ENCODE measurements at places on chromosomes 7 and 10.
A peak's percentile ranks its signal among the peaks of the same experiment; 100 is the strongest.

DNA sequence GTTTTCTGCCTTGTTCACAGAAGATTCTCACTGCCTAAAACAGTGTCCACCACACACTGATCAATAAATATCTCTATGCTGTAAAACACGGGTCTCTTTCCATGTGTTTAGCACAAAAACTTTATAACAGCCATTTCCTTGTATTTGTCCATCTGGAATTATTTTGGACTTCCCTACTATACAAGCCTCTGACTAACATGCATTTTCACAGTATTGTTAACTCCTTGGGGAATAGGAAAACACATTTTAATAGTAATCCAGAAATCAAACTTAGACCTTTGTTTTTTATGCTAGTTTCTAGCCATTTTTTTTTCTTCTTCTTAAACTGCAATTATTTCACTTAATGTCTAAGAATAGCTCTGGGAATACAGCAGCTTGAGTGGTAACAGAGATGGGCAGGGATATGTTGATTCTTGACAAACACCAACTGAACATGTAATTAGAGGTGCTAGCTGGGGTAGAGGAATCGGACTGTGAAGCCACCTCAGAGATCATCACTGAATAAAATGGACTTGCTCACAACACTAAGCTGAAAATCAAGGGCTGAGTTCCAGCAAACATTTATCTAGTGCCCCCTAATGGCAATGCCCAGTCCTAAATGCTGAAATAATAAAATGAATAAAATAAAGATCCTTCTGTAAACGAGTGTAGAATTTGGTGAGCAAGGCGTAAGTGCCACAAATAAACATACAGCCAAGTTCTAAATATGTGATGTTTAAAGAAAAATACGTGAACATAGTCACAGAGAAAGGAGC lies 593.1 kb downstream of the SORCS1 start:
- no peak overlapping the region for H3K4me3 ChIP-seq
- H3K27ac ChIP-seq = no peak overlapping the region
- no peaks in the 10 kb centered on the region for H3K36me3 ChIP-seq
- peaks cover 8% of the 10 kb centered on the region for H3K4me1 ChIP-seq

- no peak for DNase-seq
- H3K27ac ChIP-seq = no peak overlapping the region
- no peak overlapping the region for H3K4me3 ChIP-seq
- H3K36me3 ChIP-seq = no peaks in the 10 kb centered on the region
- H3K27me3 ChIP-seq = peaks cover 15% of the 10 kb centered on the region
Observed at GRCh38 chr7:45581271-45581780, 7.2 kb downstream of the ADCY1 start.

DNA sequence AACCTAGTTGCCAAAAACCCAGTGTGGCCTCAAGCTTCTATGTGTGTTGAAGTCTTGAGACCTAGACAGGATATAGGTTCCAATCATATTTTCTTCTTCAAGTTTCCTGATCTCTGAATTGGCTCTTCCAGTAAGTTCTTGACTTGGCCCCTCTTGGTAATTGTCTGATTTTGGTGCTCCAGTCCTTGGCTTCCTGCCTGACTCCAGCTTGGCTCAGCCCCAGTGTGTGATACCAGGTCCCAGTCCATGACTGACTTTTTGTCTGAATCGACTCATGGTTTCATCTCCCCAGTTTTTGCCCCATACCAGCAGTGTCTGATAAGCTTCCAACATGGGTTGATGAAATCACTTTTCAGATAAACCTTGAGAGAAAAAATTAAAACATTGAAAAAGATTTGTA lies 72.3 kb downstream of the FAS start:
- no peak overlapping the region for H3K27ac ChIP-seq
- DNase-seq = peak; percentile 32
- H3K27me3 ChIP-seq = no peaks in the 10 kb centered on the region
- no peaks in the 10 kb centered on the region for H3K4me1 ChIP-seq
- no peak overlapping the region for H3K4me3 ChIP-seq

GRCh38 chr10:100802607-100803006 lies 57.2 kb downstream of the PAX2 start:
- no peak overlapping the region for H3K4me3 ChIP-seq
- peaks cover 29% of the 10 kb centered on the region for H3K27me3 ChIP-seq
- H3K36me3 ChIP-seq = no peaks in the 10 kb centered on the region
- DNase-seq = no peak

GRCh38 chr7:151744656-151745638 lies 132.0 kb downstream of the PRKAG2 start:
- H3K27me3 ChIP-seq = no peaks in the 10 kb centered on the region
- no peak overlapping the region for H3K27ac ChIP-seq
- H3K4me1 ChIP-seq = peaks cover 45% of the 10 kb centered on the region
- H3K36me3 ChIP-seq = no peaks in the 10 kb centered on the region

- H3K27ac ChIP-seq = no peak overlapping the region
- H3K4me1 ChIP-seq = peaks cover 4% of the 10 kb centered on the region
- peaks cover 82% of the 10 kb centered on the region for H3K27me3 ChIP-seq
- H3K4me3 ChIP-seq = no peak overlapping the region
- no peaks in the 10 kb centered on the region for H3K36me3 ChIP-seq
Observed at GRCh38 chr10:101217450-101218281, 11.6 kb downstream of the LBX1 start.

DNA sequence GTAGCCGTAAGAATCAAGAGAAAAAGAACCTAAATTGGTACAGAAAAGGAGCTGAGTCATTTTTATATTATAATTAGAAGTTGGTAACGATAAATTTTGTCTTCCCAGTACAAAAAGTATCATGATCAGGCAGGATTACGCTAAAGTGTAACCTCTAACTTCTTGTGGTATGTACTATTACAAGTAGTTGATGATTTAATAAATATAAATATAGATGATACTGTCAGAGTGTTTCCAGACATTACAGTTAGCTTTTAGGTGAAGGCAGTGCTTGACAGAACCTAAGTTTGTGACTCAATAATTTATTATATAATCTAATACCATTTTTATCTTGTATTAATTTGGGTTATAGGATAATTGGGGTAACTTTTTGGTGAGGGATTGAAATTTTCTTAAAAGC lies 53.4 kb downstream of the ZEB1 start:
- H3K27ac ChIP-seq = no peak overlapping the region
- DNase-seq = no peak
- no peaks in the 10 kb centered on the region for H3K36me3 ChIP-seq
- no peaks in the 10 kb centered on the region for H3K27me3 ChIP-seq

GRCh38 chr10:97069576-97070362 lies 116.0 kb downstream of the SLIT1 start:
- H3K4me1 ChIP-seq = no peaks in the 10 kb centered on the region
- no peaks in the 10 kb centered on the region for H3K36me3 ChIP-seq
- peaks cover 35% of the 10 kb centered on the region for H3K27me3 ChIP-seq

- H3K27me3 ChIP-seq = no peaks in the 10 kb centered on the region
- H3K36me3 ChIP-seq = no peaks in the 10 kb centered on the region
- H3K27ac ChIP-seq = no peak overlapping the region
- H3K4me1 ChIP-seq = no peaks in the 10 kb centered on the region
- H3K4me3 ChIP-seq = no peak overlapping the region
Observed at GRCh38 chr10:99172128-99172738, 63.4 kb downstream of the HPSE2 start.

GRCh38 chr10:94192333-94192732 lies 170.4 kb downstream of the NOC3L start:
- no peak for DNase-seq
- H3K27ac ChIP-seq = no peak overlapping the region
- no peak overlapping the region for H3K4me3 ChIP-seq
- H3K27me3 ChIP-seq = no peaks in the 10 kb centered on the region

DNA sequence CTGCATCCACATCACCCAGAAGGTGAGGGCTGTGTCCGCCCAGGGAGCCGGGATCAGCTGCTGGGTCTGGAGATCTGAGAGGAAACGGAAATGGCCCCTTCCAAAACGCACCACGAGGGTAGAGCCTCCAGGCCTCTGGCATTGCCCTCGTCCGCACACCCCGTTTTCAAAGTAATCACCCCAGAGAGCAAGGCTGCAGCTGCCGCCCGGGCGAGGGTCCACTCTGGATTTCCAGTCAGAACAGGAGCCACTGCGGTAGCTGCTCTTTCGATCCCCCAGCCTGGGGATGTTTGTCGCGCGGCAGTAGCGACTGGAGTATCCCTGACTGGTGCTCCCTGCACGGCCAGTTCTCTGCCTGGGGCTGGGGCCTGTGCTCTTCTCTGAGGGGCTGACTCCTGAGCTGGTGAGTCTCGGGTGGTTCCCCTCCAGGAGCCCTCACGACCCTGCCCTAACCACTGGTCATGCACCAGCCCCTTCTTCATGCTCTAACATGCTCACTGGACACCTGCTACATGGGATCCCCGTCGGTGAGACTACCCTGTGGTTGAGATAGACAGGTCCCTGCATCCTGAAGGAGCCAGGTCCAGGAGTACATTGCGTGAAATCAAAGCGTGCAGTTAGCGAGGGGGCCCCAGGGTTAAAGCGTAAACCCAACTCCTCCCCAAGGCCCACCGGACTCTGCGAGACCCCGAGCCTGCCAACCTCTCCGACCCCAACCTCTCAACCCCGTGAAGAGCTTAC lies 99.2 kb downstream of the FOXL3 start:
- no peak overlapping the region for H3K27ac ChIP-seq
- DNase-seq = no peak
- no peaks in the 10 kb centered on the region for H3K27me3 ChIP-seq
- H3K36me3 ChIP-seq = no peaks in the 10 kb centered on the region
- no peak overlapping the region for H3K4me3 ChIP-seq

DNA sequence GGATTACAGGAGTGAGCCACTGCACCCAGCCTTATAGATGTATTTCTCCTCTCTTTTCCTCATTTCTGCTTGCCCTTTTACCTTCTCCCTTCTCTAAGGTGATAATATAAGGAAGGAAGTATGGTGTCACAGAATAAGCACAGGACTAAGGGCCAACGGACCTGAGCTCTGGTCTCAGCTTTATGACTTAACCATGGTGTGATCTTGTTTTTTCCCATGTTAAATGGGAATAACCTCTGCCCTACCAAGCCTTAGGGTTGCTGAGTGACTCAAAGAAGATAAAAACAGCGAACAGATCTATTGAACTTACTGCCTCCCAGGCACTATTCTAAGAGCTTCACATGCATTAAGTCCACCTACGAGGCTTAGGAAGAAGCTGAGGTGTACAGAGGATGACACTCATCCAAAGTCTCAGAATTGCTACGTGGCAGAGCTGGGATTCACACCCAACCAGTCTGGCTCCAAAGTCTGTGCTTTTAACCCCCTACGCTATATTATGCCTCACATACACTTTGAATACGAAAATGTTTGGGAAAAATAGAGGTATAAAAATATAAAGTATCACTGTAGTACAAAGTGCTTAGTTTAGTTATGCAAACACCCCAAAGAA lies 5.6 kb downstream of the UROS start:
- no peaks in the 10 kb centered on the region for H3K27me3 ChIP-seq
- H3K36me3 ChIP-seq = peaks cover 7% of the 10 kb centered on the region
- DNase-seq = no peak
- H3K4me3 ChIP-seq = no peak overlapping the region

DNA sequence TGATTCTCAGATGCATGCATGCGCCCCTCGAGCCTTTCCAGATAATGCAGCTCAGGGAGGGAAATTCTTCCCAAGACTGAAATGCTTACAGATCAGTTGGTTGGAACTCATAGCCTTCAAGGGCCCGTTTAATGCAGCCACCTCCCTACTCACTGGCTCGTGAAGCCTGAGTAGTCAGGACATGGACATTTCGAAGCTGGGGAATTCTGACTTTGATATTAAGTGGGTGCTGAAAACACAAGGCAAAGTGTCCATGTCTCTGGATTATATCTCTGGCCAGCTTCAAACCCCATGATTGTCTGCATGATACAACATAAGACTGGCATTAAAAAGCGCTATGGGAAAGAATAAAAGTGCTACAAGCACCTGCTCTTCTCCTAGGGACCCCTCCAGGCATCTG lies 207.5 kb downstream of the HERPUD2 start:
- no peaks in the 10 kb centered on the region for H3K36me3 ChIP-seq
- DNase-seq = no peak
- no peak overlapping the region for H3K4me3 ChIP-seq
- H3K4me1 ChIP-seq = no peaks in the 10 kb centered on the region

- no peak for DNase-seq
- no peak overlapping the region for H3K27ac ChIP-seq
- H3K36me3 ChIP-seq = peaks cover 27% of the 10 kb centered on the region
- H3K4me1 ChIP-seq = peaks cover 17% of the 10 kb centered on the region
- H3K4me3 ChIP-seq = no peak overlapping the region
Observed at GRCh38 chr7:135164357-135165061, 6.0 kb downstream of the CYREN start.

DNA sequence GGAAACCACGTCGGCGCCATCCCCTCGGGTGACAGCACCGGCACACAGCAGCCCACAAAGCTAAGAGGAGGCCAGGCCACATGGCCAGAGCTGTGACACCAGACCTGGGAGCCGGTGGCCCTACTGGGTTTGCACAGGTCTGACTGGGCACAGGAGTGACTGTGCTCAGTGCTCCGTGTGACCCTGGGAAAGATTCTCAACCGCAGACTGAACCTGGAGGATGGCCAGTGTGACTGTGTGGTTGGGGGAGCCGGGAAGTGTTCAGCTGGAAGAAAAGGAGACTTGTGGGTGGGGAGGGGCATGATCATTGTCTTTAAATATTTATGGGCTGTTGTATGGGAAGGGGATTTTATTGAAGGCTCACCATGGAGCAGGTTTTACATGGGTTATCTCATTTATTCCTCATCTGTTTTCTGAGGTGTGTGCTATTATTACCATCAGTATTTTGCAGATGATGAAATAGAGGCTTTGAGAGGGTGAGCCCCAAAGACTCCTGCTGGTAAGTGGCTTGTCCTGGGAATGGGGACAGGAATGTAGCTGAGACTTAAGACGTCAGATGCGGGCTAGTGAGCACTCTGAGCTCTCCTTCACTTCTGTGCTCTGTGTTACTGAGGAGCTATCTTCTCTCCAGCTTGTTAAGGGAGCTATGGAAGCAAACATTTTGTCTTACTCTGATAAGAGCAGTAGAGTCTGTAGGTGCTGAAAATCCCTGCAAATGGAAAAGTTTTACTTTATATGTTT lies 127.5 kb downstream of the TMEM178B start:
- no peaks in the 10 kb centered on the region for H3K4me1 ChIP-seq
- no peaks in the 10 kb centered on the region for H3K27me3 ChIP-seq
- no peaks in the 10 kb centered on the region for H3K36me3 ChIP-seq
- no peak overlapping the region for H3K4me3 ChIP-seq

GRCh38 chr7:49386792-49387191 lies 386.6 kb upstream of the VWC2 start:
- no peak overlapping the region for H3K27ac ChIP-seq
- H3K4me1 ChIP-seq = no peaks in the 10 kb centered on the region
- no peak overlapping the region for H3K4me3 ChIP-seq
- H3K27me3 ChIP-seq = no peaks in the 10 kb centered on the region

GRCh38 chr10:110074758-110075671 lies 67.2 kb downstream of the ADD3 start:
- peak; percentile 80 for DNase-seq
- no peak overlapping the region for H3K4me3 ChIP-seq
- H3K36me3 ChIP-seq = no peaks in the 10 kb centered on the region
- H3K27me3 ChIP-seq = no peaks in the 10 kb centered on the region
- H3K4me1 ChIP-seq = peaks cover 32% of the 10 kb centered on the region
